Activated T-cell treated with anti-CD3 and anti-CD28 coated beads, Interleukin-2, amount 50 U/mL, for 48 hours (primary cell): ENCODE measurements at places on chromosomes 16 and 17.
A peak's percentile ranks its signal among the peaks of the same experiment; 100 is the strongest.

DNA sequence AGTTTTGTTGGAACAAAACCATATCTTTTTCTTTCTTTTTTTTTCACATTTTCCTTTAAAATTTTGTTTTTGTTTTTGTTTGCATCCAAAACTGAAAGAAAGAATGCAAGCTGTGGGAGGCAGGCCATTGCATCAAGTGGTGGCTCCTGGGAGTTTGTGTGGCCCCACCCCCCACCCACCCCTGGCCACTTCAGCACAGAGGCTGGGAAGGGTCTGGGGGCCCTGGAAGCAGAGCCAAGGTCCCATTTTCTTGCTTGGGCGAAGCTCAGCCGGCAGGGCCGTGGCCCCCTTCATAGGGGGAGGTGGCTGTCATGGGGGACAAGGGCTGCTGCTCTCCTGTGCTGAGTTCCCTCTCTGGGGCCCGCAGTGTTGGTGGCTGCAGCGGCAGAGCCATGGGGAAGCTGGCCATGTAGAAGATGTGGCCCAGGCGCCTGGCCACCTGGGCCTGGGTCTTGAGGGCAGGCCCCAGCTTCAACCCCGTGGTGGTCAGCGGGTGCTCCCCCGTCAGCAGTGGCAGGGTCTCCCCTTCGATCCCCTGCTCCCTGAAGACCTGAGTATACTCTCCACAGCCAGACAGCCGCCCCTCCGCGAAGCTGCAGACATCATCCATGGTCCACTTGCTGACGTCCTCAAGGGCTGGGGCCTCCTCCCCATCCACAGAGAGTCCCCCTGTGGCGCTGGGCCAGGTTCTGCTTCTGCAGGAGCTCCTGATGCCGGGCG is 19.8 kb downstream of the PAFAH1B1 start:
- DNase-seq: no peak

- no peak for DNase-seq
Measured at GRCh38 chr17:76104140-76104895, 731 bp upstream of the EXOC7 start.

DNA sequence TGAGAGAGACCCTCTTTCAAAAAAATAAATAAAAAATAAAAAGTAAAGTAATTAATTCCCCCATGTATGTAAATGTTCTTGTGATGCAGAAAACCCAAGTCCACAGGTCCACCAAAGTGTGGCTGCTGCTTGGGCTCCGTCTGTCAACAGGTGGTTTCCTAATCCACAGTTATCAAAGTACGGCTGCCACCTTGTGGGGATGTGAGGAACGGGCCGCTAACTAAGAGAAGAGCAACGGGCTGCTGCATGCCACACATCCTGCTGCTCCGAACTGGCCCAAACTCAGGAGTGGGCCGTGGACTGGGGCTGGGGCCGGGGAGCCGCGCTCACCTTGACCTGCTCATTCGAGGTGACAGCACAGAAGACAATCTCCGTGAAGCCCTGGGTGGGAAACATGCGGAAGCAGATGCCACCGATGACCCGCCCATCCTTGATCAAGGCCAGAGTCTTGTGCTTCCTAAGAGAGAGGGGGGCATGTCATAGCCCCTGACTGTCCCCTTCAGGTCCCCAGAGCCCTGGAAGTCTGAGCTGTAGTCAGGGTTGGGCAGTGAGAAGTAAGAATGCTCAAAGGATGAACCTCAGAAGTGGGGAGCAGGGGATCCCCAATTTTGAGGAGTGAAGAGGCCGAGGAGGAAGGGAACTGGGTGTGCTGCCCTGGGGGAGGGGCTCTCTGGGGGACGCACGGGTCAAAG is 4.3 kb downstream of the KAT2A start:
- DNase-seq: peak; percentile 88

- no peak for DNase-seq
Measured at GRCh38 chr17:7208027-7208571, 11.5 kb downstream of the DLG4 start.

- DNase-seq: no peak
Measured at GRCh38 chr17:21843951-21844590, 151.7 kb downstream of the KCNJ18 start.

DNA sequence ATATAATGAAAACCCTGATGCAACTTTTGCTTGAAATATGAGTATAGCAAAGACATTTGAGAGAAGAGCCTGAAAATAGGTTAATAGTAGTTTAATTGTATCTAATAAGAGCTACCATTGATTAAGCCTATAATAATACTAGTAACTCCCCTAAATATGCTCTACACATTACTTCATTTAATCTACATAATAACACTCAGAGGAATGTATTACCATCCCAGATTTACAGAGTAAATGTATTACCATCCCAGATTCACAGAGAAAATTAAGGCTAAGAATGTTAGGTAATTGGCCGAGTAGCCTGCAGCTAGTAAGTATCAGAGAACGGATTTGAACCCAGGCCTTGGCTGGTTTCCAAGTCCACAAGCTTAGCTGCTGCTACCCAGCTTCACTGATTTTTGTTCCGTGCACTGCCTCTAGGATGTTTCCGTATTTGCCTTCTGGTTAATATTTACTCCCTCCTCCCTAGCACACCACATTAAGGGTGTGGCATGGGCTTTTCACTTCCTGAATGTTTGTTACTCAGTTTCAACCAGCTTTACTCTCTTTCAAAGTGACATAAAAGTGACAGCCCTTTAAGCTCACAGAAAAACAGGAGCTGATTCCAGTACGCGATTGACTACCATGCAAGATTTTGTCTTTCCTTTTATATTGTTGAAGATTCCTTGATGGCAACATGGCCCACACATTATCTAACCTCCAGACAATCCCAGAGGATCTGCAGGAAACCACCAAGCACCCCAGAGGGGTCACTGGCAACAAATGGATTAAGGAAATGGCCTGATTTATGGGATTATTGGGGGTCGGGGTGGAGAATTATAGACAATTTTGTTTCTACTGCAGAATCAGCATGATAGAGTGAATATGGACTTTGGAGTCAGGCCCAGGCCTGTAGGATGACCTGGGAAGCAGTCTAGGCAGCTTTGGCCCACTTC is 26.7 kb upstream of the TOX3 start:
- DNase-seq: no peak

DNA sequence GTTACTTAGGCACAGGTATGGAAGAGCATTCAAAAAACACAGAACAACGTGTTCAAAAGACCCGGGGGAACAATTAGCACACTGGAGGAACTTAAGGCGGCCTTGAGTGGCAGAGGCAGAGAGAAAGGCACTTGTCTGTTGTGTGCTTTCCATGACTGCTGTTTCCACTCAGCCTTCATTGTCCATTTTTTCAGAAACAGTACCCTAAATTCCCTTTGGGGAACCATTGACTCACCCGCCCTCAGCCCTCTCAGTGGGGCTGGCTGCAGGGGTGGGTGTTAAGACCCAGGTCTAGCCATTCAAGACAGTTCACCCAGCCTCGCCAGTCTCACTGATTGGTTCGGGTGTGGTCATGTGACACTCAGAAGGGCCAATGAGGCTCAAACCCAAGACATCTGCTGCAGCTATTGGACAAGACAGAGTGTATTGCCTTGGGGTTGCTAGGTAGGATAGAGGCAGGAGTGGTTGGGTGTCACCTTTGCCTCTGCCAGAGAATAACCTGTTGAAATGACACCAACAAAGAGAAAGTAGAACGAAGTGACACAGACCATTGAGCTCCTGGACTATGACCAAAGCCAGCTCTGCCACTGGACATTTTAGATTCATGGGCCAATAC is 19.6 kb upstream of the CEP20 start:
- peak; percentile 56 for DNase-seq

GRCh38 chr17:6212766-6213165 is 142.6 kb downstream of the WSCD1 start:
- DNase-seq: no peak

- no peak for DNase-seq
Measured at GRCh38 chr16:72927199-72928089, 120.5 kb downstream of the ZFHX3 start.

- no peak for DNase-seq
Measured at GRCh38 chr16:22093996-22094395, 1.7 kb downstream of the VWA3A start.

- DNase-seq: no peak
Measured at GRCh38 chr16:75456971-75457370, 7.5 kb downstream of the TMEM170A start.

DNA sequence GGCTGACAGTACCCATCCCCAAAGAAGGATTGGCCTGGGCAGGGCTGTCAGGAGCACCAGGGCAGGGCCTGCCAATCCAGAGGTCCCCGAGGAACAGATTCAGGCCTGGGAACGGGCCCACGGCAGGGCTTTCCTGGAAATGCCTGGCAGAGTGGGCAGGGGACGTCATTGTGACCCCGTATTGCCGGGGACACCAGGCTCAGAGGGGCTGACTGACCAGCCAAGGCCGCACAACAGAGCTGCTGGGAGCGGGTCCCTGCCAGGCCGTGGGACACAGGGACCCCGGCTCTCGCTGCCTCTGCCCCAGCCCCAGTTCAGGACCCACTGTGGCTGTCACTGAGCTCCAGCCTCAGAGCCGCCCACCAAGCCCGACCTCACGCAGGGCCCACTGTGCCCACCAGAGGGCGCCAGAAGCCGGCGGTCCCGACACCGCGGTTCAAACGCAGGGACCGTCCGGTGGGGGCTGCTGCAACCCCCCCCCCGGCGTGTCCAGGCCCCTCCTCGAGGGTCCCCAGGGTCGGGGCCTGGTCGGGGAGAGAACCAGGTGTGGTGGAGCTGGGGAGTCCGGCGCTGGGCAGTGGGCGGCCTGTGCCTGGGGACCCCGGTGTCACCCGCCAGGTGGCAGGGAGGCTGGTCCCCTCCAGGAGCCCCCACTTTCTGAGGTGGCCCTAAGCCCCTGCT is 15.2 kb upstream of the SSTR5 start:
- peak; percentile 78 for DNase-seq

- no peak for DNase-seq
Measured at GRCh38 chr17:2406271-2406902, 5.5 kb upstream of the MNT start.

- no peak for DNase-seq
Measured at GRCh38 chr16:69194488-69194887, 7.5 kb downstream of the SNTB2 start.

- no peak for DNase-seq
Measured at GRCh38 chr17:51366866-51367265, 106.5 kb downstream of the UTP18 start.

- no peak for DNase-seq
Measured at GRCh38 chr17:58764373-58764772, 8.7 kb downstream of the PPM1E start.
